ENCODE measurements at places on chromosomes 16 and 17.

DNA sequence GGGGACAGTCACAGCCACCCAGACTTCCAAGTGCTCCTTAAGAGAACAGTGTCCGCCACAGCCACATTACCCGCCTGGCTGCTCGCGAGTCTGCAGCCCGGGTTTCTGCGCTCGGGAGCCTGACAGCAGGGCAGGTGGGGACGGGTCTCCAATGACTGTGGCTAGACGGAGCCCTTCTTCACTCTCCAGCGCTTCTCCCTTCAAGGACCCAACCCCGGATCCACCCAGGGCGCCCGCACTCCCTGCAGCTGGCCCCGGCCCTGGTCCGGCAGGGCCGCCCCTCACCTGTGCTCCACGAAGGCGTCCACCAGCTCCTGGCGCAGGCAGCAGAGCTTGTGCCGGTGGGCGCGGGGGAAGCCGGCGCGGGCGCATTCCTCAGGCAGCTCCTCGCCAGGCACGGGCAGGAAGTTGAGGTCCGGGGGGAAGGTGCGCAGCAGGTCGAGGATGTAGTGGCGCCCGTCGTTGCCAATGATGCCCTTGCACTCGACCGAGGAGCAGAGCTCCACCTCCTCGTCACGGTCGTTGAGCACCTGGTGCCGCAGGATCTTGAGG, 13.9 kb downstream of the CLUH start:
- DNase-seq = no peak

- DNase-seq = no peak
These were observed 478.6 kb downstream of the SLC39A11 start for GRCh38 chr17:72613806-72614292.

GRCh38 chr17:59527931-59528330, 37.5 kb upstream of the DHX40 start:
- no peak for DNase-seq

DNA sequence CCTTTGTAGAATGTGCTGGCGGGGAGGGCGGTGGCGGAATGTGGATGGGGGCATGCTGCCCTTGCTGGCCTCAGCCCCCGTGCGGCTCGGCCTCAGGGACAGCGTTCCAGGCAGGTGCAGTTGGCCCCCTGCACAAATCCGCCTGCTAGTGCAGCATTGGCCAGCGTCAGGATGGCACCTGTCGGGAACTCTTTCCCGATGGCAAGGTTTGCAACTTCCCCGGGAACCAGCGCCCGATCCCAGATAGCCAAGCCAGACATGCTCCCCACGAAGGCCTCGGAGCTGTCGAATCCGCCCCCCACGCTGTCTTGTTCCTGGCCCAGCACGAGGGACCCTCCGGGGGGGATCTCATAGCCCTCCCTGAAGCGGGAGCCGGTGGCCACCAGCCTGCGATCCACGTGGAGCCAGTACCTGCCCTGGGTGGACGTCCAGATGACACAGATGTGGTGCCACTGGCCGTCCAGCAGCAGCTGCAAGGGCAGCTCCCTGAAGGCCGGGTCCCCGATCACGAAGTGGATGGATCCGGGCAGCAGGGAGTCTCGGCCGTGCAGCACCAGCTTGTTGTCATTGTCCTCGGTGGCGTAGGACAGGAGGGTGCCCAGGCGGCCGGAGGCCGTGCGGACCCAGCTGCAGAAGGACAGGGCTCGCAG, 2.8 kb downstream of the PTX4 start:
- DNase-seq = no peak

GRCh38 chr17:5002121-5002788, 4.5 kb downstream of the KIF1C start:
- no peak for DNase-seq

DNA sequence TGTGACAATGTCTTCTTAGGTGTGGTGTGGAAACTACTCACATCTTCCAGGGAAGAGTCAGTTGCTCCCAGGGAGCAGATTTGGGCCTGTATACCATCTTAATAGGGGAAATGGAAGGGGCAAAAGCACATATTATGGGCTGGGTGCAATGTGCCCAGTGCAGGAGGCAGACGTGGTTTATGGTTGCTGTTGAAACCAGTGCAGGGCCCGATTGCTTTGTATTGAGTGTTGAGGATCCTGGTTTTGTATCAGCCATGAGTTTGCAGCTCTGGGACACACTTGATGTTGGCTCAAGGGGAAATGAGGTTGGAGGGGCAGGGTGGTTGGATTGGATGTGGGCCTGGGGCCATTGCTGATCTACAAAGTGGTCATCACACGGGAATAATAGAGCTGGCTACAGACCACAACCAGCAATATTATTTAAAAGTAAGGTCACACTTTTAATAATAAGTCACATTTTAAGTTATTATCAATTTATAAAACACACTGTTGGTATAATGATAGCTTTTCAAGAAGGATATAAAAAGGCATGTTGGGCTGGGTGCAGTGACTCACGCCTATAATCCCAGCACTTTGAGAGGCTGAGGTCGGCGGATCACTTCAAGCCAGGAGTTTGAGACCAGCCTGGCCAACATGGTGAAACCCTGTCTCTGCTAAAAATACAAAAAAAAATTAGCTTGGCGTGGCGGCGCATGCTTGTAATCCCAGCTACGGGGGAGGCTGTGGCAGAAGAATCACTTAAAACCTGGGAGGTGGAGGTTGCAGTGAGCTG, 302.4 kb downstream of the SEC14L1 start:
- DNase-seq = peak; percentile 54

- no peak for DNase-seq
These were observed 22.4 kb downstream of the CMC2 start for GRCh38 chr16:80984124-80984892.

DNA sequence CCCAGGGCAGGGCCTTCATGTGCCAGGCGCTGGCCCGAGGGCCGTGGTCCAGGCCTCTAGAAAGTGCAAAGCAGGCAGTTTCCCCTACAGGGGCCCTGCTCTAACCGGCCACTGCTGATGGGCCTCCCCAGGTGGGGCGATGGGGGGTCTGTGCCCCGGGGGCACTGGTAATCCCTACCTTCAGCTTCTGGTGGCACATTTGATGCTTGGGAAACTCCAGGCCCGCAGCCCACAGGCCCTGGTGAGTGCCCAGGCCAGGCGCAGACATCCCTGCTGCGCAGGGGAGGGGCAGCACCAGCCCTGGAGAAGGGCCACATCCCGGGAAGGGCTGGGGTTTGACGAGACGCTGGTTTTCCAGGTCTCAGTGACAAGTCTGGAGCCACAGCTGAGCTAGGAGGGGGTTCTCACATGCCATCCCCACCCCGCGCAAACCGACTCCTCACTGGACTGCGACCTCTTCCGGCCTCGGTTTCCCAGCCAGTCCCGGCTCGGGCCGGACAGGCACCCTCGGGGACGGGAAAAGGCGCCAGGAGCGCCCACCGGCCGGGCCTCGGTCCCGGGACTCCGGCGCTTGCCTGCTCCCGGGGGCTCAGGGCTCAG, 1.6 kb downstream of the DOC2B start:
- DNase-seq = no peak

DNA sequence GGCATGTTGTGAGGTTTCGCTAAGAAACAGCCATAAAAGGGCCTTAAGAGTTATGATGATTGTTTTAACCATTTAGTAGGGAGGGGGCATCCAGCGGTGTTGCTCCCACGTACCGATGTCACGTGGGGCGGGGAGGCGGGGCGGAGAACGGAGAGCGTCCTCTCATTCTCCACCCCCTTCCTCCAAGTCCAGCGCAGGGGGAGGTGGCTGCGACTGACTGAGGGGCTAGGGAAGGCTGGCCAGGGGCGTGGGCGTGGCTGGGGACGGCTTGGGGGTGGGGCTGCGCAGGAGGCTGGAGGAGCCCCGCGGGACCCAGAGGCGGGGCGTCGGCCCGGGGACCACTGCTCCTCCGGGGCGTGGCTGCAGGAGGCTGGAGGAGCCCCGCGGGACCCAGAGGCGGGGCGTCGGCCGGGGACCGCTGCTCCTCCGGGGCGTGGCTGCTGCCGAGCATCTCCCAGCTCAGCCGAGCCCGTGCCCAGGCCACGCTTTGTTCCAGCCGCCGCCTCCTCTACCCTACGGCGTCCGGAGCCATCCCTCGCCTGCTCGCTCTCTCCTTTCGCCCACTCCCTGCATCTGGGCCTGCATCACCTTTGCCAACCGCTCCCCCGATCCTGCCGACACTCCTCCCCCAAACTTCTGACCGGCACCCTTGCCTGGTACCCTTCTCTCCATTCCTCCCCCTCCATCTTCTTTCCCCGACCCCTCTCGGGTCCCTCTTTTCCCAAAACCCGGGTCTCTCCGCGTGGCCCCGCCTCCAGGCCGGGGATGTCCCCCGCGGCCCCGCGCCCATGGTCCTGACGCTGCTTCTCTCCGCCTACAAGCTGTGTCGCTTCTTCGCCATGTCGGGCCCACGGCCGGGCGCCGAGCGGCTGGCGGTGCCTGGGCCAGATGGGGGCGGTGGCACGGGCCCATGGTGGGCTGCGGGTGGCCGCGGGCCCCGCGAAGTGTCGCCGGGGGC, at the start of gene SARM1:
SARM1 (plus strand) TSS at position 450 of the 958 bp plus-strand sequence; CDS start at position 789, 339 bp downstream.
- DNase-seq = peak; percentile 98

DNA sequence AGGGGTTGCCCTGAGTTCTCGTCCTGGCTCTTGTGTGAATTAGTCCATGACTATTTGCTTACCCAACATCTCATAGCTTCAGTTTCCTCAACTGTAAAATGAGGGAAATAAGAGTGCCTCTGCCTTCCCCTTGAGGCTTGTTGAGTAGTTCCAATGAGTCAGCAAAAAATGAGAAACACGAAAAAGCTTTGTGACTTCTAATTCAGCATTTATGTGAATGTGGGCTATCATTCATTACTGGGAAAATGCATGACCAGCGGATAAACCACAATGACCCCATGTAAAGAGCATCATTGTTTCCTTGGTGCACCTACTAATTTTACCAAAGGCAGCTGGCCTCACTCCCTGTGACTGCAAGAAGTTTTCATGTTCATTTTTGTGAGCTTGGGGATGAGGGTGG, 374.6 kb upstream of the HSBP1 start:
- no peak for DNase-seq

- no peak for DNase-seq
These were observed 4.8 kb downstream of the BTBD17 start for GRCh38 chr17:74356646-74357465.

DNA sequence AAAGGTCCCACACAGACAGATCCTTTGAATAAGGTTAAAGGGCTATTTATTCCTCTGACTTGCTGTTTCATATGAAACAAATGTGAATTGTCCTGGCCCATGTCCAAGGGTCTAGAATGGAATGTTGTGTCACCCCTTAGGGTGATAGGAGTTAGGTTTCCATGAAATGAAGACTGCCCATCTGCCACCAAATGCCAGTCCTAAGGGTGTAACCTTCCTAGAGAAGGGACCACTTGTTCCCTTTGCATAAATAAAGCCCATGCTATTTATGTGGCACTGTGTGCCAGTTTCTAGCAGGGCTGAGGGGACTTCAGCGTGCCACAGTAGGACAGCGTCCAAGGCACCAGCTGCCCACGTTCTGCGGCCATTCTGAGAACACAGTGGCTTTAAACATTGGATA, 171.3 kb downstream of the ABCA8 start:
- no peak for DNase-seq

- no peak for DNase-seq
These were observed 25.7 kb upstream of the TOX3 start for GRCh38 chr16:52572656-52573055.

DNA sequence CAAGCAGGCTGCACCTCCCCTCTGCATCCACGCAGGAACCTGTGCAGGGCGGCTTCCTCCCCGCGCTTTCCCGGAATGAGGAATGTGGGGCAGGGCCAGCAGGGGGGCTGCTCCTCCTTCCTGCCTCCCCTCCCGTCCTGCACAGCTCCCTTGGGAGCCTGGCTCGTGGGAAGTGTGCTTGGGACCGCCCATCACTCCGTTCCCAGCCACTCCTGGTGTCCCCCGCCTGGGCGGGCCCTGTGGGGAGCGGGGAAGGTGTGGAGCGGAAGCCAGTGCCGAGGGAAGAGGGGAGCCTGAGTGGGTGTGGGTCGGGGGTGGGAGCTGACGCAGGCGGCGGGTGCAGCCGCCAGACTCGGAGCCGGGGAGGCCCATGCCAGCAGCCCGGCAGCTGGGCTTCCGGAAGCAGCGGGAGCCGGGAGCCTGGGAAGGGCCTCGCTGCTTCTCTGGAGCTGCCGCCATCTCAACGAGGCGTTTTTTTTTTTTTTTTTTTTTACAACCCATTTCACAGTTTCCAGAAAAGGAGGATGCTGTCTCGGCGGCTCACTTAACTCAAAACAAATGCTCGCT, 24.1 kb downstream of the BAHCC1 start:
- DNase-seq = no peak

- no peak for DNase-seq
These were observed 109.8 kb upstream of the FAM20A start for GRCh38 chr17:68710976-68711375.

- DNase-seq = no peak
These were observed 2.6 kb upstream of the KRT14 start for GRCh38 chr17:41589301-41589700.

DNA sequence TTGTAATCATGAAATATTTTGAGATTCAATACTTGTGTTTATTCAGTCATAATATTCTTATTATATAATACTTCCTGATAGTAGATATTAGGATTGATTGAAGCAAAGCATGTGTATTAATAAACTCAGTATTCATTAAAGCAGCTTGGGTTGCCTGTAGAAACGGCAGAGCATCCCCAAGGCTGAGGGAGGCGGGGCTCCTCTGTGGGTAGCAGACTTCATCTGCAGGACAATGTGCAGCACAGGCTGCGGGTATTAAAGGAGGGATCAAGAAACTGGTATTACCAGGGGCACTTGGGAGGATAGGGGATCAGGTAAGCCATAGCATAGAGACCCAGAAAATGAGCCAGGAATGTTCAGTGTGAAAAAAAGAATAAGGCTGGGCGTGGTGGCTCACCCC, 213.6 kb downstream of the PRKCA start:
- DNase-seq = no peak

DNA sequence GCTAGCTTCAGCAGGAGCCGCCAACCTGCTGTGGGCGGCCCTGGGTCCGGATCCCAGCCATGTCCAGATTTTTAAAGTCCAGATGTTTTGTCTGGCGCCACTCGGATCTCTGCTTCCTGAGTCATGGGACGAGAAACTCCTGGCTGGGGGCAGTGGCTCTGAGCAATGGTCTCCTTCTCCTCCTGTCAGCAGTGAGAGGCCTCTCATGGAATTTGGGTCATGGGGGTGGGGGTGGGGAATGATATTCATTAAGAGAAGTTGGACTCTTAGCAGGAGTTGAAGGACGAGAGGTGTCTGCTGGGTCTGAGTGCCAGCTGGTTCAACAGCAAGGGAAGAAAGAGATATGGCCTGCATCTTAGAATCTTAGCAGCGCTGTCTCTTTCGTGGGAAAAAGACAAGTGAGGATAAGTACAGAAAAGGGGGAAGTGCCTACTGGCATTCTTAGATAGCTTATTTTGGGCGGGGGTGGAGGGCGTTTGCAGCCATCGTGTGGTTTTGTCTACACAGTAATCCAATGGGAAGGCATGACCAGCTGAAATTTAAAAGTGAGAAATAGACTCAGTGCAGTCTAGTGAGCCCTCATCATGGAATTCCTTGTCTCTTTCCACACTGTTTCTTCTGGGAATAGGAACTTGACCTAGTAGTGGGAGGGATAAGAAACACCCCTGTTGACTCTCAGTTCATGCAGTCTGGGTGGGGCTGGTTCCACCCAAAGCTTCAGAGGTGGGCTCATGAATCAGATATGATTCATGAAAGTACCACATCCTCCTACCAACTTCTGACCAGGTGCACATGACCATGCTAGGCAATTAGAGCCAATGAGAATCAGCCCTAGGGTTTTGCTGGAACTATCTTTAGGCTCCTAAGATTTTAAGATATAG, 80.5 kb downstream of the MYH13 start:
- peak; percentile 56 for DNase-seq

GRCh38 chr16:2429771-2430663, 770 bp downstream of the CCNF start:
- peak; percentile 70 for DNase-seq

- no peak for DNase-seq
These were observed 31.2 kb downstream of the NSMCE1 start for GRCh38 chr16:27237219-27238015.

- DNase-seq = no peak
These were observed 55.8 kb downstream of the ACTG1 start for GRCh38 chr17:81456798-81457197.

Measured in Karpas-422 (cell line).